ENCODE measurements at places on chromosomes 7 and 10.

DNA sequence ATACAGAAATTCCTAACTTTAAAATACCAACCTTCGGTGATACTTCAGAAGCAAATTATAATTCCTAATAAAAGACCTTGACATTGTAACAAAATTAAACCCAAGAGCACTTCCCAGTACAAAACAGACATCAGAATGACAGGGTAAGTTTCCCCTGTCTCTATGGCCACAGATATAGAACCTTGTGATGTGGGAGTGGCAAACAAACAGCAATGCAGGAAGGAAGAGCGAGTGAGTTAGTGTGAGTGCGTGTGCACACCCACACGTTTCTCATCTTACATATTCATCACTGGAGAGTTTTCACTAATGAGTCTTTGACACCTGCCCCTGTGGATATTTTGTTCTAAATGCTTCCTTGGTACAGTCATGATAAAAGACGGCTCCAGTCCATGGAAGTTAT is 72.2 kb downstream of the VWC2 start:
- DNase-seq: no peak

GRCh38 chr10:51879238-51879637 is 179.8 kb upstream of the CSTF2T start:
- peak; percentile 94 for DNase-seq

GRCh38 chr7:115679976-115680375 is 350.6 kb downstream of the TFEC start:
- DNase-seq: no peak

- no peak for DNase-seq
Measured at GRCh38 chr7:27890205-27890849, 150.4 kb downstream of the TAX1BP1 start.

- DNase-seq: no peak
Measured at GRCh38 chr7:157875230-157876179, 538.7 kb downstream of the DNAJB6 start.

DNA sequence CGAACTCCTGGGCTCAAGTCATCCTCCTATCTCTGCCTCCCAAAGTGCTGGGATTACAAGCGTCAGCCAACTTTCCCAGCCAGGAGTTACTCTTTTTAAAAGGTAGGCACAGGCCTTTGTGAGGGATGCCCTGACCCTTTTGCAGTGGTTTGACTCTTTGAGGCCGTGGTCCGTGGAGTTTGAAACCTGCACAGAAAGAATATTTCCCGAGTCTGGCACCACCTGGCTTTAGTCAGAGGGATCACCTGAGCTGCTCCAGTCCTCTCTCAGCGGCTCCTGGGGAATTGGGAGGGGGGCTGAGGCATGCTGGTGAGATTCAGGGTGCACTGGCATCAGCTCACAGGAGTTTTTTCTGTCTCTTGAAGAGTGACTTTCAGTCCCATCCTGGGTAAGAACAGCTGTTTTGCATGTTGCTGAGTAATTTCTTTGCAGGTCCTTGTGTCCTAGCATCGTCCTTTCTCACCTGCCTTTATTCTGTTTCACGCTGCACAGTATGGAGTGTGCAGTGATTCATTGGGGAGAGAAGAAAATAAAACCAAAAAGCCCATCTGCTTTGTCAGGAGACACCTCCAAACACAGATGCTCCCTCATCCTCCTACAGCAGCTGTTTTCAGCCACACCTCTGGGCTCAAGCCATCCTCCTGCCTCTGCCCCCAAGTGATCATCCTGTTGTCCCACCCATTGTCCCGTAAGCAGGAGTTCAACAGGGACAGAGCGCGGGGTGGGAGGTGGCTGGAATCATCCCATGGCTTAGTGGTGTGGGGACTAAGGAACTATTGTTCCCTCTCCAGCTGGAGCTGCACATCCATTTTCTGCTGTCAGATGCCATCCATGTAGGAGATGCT is 284.7 kb downstream of the CAMK1D start:
- no peak for DNase-seq

- no peak for DNase-seq
Measured at GRCh38 chr10:12396093-12396492, 46.7 kb downstream of the CAMK1D start.

DNA sequence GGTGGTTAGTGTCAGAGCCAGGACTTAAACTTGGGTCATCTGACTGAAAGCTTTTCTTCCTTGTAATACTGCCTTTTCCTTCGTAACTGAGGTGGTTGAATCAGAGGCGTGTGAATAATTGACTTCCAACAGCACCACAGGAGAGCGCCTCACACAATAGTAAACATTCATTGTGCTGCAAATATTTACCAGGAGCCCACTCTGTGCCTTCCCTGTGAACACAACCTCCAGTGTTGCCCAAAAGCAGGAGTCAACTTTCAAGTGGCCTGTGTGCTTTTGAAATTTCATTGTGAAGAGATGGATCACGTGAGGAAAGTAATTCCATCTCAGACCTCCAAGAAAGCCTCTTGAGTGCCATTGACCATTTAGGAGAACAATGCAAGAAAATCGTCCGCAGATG is 60.2 kb downstream of the ADRA2A start:
- DNase-seq: no peak

GRCh38 chr7:142498364-142498763 is 240.5 kb upstream of the PRSS58 start:
- DNase-seq: no peak

DNA sequence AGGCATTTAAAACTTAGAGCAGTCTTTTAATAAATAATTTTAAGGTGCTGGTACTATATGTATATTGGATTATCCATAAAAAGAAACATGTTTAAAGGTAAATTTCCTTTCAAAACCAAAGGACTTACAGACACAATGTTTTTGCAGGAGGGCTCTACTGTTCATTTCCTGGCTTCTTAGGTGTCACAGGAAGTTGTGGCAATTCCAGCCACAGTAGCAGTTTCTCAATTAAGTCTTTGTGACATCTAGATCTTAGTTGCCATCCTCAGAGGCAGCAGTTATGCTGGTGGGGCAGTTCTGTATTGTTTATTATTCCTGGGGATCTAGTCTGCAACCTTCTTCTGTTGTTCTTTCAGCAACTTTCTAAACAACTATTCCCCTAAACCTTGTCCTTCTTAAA is 460.1 kb downstream of the MAGI2 start:
- no peak for DNase-seq

DNA sequence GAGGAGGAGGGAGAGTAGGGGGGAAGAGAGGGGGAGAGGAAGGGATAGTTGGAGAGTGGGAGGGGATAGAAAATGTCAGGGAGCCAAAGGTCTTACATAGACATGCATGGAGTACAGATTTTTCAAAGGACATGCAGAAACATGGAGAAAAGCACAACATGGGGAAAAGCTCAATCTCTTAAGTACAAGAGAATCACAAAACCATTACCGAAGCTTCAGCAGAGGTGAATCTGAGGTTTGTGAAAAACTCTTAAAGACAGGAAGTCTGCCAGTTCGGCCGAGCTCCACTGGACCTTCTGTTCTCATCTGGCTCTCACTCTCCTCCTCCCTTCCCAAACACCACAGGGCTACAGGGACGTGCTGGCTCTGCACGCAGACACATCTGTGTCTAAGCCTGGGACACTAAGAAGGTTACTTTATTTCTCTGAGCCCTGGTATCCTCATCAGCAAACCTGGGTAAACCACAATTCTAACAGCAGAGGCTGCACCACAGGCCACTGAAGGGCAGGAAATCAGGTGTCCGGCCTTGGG is 133.9 kb downstream of the COBL start:
- no peak for DNase-seq

Measured in non-pigmented ciliary epithelial cell (primary cell).